ENCODE measurements at places on chromosomes 4 and X.
A peak's percentile ranks its signal among the peaks of the same experiment; 100 is the strongest.

GRCh38 chr4:71268166-71268565, 70.7 kb upstream of the SLC4A4 start:
- DNase-seq = no peak

DNA sequence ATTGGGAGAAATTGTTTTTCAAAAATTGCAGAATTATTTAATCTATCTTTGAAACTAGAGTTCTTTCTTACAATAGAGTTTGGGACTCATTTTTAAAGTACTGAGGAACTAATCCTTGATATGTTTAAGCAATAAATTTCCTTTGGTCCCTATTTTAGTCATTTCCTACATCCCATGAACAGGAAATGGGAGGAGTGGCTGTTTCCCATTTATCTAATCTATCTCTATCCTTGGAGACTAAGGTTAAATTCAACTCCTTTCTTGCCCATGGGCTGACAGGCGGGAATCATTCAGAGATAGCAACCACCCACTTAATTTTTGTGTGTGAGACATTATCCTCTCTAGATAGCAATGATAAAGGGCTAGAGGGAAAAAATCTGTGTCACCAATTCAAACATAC, 131.6 kb upstream of the EMCN start:
- DNase-seq = no peak

GRCh38 chr4:70640192-70640591, 11.6 kb downstream of the ENAM start:
- no peak for DNase-seq

DNA sequence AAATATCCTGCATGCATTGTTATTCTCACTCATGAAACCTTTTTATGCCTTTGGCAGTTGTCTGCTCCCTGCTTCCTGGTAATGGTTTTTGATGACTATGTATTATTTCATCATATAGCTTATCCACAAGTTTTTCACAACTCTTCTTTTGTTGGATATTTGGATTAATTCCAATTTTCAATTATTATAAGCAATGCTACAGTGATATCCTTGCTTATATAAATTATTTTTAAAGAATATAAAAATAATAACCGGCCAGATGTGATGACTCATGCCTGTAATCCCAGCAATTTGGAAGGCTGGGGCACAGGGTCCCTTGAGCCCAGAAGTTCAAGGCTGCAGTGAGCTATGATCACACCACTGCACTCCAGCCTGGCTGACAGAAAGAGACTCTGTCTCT, 47.0 kb downstream of the ASIC5 start:
- DNase-seq = no peak

DNA sequence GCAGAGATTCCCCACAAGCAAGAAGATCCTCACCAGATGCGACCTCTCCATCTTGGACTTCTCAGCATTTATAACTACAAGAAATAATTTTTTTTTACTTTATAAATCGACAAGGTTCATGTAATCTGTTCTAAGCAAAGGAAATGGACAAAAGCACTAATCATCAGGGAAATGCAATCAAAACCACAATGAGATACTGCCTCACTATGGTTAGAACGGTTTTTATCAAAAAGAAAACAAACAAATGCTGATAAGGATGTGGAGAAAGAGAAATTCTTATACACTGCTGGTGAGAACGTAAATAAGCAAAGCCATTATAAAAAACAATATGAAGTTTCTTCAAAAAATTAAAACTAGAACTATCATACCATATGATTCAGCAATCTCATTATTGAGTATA, 1382.6 kb downstream of the ARAP2 start:
- no peak for DNase-seq

DNA sequence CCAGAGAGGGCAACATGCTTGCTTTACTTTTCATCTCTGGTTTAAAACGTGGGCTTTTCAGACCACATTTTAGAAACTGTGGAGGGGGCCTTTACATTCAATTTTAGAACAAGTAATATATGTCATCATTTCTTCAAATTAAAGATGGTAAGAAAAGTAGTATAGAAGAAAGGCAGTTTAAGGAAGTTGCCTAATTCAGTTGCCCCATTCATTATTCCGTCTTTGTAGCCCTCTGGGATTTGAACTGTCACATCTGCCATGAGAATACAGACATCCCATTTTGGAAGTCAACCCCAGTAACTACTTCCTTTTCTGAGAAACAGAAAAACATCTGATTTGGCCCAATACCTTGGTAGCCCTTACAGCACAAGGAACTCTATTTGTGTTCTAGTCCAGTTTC, 61.2 kb downstream of the PASD1 start:
- no peak for DNase-seq

- no peak for DNase-seq
These were observed 205.0 kb upstream of the HAND2 start for GRCh38 chr4:173735049-173735448.

GRCh38 chr4:184825896-184826690, at the start of gene ACSL1:
Gene ACSL1 (minus strand): TSS chr4:184825968. CDS start chr4:184803514, 22,454 bp downstream.
- DNase-seq = peak; percentile 95

GRCh38 chr4:174449944-174450785, 72.1 kb downstream of the HPGD start:
- no peak for DNase-seq

DNA sequence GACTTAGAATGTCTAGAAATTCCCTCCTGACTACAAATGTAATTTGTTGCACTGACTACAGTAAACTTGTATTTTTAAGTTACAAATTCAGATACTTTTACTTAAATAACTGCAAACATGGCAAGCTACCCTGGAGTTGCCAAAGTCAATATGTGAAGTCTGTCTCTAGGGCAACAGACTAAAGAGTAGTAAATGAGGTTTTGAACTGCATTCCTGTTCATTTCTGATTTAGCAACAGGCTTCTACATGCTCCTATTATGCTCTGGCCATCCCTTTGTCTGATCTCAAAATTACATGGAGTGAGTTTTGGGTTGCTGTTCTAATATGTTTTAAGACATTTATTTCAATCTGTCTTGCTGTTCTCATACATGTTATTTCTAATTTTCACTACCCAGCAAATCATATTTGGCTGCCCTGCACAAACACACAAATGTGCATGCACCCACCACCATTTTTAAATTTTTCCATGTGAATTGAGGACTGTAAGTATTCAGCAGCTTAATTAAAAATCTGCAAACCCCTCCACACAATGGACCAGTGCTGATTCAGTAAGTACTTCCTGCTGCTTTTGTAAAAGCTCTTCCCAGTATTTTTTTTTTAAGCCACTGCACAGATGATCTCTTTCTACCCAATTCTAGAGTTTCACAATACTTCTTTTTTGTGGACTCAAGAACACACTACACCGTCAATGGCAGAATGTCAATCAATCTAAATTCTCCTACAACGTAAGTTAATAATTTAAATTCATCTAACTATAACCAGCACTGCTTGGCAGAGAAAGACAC, 26.7 kb downstream of the SH3RF1 start:
- no peak for DNase-seq

DNA sequence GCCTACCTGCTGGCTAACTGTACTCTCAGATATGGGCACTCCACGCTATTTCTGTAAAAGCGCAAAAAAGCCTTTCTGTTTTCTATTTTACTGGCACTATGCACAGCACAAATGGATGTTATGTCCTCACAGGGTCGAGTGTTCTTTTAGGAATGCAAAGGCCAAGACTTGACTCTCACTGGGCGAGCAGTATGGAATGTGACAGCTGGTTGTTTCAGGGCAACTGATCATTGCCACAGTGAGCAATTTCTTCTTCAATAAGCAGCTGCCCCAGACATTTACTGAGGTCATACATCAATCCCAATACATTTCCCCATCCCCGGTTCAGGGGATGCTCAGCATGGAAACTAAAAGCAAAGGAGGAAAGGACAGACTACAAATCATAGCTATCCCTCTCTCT, 58.2 kb downstream of the PDE5A start:
- no peak for DNase-seq

DNA sequence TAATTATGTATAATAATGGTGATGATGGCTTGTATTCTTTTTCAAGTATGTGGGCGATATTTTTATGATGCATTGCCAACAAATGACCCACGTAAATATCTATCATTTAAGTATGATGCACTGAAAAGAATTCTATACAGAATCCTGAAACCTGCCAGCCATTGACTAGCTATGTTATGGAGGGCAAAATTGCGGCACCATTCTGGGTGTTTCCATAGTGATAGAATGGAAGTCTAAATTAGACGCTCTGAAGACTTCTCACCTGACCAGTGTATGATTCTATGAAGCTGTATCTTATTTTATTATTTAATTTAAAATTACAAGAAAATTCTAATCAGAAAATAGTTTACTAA, 677 bp upstream of the CENPC start:
- no peak for DNase-seq

GRCh38 chr4:104919406-104919805, 227.3 kb upstream of the TET2 start:
- DNase-seq = no peak

- DNase-seq = peak; percentile 30
These were observed 792 bp downstream of the PPID start for GRCh38 chr4:158722291-158722916.

- DNase-seq = no peak
These were observed 182.9 kb upstream of the PBDC1 start for GRCh38 chrX:75989806-75990590.

DNA sequence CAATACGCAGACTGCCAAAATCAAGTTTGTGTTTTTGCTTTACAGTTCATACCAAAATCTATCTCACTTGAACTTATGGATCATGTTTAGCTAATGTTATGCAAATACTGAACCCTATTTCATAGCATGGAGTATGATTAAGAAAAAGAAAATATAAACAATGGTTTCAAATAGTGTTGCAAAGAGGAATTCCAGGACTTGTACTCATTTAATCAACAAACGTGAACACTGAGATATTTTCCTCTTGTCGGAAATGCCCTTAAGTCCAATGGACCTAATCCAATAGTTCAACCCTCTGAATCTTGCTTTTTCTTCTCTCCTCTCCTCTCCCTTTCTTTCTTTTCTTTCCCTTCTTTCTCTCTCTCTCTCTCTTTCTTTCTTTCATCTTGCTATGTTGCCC, 30.8 kb downstream of the RASL11B start:
- no peak for DNase-seq

DNA sequence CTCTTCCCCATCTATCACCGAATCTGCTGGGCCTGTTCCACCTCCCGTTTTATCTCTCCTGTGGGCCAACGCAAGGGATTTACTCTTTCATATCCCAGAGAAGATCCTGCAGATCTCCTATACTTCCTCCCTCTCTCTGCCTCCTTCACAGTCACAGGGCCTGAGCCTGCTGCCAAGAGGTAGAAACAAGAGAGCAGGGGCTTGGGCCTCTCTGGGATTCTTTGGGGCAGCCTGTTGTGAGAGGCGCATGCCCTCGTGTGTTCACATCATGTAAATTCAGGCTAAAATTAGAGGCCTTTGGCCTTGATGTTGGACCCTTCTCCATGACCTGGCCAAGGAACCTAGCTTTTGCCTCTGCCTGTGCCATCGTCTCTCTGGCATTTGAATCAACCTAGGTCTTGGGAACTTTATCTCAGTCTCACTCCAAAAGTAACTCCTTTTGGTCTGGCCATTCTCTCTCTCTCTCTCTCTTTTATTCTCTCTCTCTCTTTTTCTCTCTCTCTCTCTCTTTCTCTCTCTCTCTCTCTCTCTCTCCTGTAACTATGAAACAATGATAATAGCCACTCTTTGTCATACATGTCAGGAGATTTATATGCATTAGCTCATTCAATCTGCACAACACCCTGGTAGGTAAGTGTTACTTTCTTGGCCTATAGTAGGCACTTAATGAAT, 20.0 kb upstream of the EFNB1 start:
- DNase-seq = no peak

DNA sequence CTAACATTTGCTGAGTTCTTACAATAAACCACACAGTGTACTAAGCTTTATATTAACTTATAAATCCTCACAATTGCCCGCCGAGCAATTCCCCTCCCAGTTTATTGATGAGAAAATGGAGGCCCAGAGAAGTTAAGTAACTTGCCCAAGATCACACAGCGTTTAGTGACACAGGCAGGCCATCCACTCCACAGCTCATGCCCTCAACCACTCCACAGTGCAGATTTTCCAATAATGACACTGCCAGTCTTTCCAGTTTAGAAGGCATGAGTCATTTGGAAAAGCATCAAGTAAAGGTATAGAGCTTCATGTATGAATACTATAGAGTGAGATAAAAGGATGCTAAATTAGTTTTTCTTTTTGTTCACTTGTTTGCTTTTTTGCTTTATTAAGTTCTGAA, 208.5 kb downstream of the CAMK2D start:
- no peak for DNase-seq

DNA sequence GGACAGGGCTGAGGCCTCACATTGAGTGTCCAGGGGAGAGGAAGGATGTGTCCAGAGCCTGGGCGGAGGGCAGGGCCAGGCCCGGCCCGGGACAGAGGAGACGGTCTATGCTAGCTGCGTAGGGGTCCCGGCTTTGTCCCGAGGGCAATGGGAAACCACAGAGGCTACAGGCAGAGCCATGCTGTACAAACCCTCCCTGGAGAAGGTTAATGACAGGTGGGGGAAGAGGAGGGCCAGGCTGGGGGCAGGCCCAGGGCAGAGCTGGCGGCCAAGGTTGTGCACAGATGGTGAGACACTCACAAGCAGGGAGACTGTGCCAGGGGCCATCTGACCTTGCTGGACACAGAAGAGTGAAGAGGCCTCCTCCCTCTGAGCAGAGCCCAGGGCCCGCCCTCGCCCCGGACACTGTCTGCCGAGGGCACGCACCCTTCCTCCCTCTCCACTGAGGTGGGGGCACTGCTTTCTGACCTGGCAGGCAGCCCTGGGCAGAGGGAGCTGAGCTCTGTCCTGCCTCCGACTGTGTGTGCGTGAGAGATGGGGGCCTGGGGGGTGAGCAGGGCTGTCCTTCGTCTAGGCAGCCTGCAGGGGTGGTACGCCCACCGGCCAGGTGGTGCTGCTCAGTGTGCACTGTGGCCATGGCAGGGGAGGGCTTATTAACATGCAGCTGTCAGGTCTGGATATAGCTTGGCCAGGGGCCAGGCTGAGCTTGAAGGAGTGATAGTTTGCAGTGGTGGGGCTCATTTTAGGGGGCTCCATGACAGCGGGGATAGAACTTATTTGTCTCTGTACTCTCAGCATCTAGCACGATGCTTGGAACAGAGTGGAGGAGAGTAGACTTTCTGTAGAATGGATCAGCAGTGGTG, 75.7 kb upstream of the LRPAP1 start:
- no peak for DNase-seq

- DNase-seq = peak; percentile 1
These were observed at the start of gene CCDC160 for GRCh38 chrX:134236626-134237614. Gene CCDC160 (plus strand): TSS chrX:134237182. CDS start chrX:134244801, 7,619 bp downstream.

GRCh38 chrX:136318156-136318555, 17.4 kb downstream of the ADGRG4 start:
- no peak for DNase-seq

- peak; percentile 65 for DNase-seq
These were observed 54.7 kb downstream of the TMEM131L start for GRCh38 chr4:153520801-153521329.

- DNase-seq = no peak
These were observed 10.1 kb upstream of the RASL11B start for GRCh38 chr4:52852041-52852440.

- peak; percentile 79 for DNase-seq
These were observed 3.5 kb downstream of the AP1AR start for GRCh38 chr4:112234952-112235609.

DNA sequence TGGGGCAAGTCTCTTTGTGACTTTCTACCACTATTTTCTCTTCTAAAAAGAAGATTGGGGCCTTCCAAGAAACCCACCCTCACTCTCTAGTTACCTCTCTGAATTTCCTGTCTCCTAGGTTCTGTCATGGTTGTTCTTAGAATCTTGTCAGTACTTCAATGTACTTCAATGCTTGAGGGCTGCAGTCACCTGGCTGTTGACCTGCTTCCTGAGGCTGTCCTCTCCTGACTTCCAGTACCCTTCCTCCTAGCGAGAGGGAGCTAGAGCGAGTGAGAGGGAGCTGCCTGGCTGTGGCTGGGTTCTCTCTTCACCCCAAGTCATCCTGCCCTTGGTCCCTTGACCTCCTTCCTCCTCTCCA, 17.7 kb downstream of the CD99L2 start:
- DNase-seq = no peak
